Activated CD8-positive, alpha-beta memory T cell treated with anti-CD3 and anti-CD28 coated beads for 1 hour (primary cell): ENCODE measurements at places on chromosomes 16 and 17.

GRCh38 chr17:19939993-19940721 lies 37.5 kb downstream of the AKAP10 start:
- no peak for DNase-seq

DNA sequence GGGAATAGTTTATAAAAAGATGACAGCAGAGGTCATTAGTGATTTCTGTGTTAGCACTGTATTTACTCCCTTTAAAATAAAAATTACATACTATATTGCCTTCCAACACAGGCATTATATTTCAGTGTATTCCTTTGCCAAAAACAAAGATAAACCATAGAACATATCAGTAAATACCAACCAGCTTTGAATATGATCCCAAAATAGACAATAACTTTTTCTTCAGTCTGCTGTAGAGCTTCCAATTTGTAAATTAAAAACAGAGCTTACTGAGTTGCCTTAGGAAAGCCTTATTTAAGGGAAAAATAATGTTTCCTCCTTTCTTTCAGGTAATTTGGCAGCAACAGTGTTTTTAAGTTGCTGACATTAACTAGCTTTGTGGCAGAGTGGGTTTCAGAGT lies 352.1 kb upstream of the TBX2 start:
- no peak for DNase-seq

DNA sequence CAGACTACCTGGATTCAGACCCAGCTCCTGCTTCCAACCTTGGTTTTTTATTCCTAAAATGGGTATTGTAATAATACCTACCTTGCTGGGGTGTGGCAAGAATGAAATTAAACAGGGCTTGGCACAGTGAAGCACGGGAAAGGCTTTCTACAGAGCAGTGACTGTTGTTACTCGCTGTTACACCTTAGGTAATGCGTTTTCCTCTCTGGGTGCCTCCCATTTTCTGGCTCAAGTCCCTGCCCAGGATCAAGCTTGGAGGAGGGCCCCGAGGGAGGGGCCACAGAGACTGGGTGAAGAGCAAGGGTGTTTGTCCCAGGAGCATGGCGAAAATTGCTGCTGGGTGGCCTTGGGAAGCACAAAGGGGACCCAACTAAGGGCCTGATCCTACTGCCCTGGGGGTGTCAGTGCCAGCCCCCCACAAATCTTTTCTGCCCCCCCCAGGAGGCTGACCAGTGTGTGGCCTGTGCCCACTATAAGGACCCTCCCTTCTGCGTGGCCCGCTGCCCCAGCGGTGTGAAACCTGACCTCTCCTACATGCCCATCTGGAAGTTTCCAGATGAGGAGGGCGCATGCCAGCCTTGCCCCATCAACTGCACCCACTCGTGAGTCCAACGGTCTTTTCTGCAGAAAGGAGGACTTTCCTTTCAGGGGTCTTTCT lies 13.3 kb downstream of the MIEN1 start:
- no peak for DNase-seq

- no peak for DNase-seq
Measured at GRCh38 chr16:79811541-79811940, 211.0 kb upstream of the MAF start.

DNA sequence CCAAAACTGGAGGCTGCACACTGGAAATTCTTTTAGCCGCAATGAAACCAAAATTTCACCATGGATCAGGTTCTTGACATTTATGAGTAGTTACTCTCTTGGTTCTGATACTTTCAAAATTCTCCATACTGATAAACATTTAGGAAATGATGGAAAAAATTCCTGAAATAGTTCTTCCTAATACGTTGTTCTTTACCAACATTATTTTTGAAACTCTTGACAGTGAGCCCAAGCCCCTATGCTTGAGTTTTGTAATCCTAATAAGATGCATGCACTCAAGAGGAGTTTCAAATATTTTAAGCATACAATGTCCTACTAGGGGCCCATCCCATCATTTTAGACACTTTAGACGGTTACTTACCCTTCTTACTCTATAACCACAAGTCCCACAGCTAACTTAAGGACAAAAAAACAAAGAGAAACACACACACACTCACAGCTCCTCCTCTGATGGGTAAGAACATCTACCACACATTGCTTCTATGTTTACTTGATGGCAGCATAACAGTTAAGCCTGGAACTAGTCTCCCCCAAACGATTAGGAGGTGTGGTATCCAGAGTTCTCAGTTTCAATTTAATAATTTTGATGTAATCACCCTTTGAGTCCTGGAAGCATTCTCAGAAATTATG lies 3.7 kb downstream of the VEZF1 start:
- no peak for DNase-seq

DNA sequence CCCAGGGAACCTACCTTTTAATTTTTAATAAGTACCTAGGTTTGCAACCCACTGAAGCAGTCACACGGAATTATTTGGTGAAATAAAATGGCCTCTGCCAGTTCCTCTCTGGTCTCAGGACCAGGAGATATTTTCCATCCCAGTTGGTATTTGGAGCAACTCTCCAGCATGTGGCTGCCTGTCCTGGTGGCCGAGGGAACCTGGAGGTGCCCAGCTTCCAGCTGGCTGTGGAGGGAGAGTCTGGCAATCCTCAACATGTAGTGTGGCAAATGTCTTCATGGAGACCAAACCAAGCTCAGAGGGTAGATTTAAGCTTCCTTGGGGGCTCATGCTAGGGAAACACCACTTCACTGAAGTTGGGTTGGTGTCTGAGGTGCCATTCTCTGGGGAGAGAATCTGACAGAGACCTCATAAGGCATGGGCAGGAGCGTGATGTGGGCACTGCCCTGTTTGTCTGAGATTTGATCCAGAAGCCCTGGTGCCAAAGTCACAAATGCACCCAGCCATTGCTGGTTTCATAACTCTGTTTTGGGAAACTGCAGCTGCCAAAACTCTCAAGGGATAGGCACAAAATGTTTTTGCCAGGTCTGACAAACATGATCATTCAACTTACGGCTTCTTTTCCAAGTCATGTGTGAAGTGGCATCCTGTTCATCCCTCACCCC lies 2.8 kb downstream of the MT1X start:
- DNase-seq, result no peak
